SK-N-MC (cell line): ENCODE measurements at places on chromosomes 16 and 17.

- no peak for DNase-seq
Observed at GRCh38 chr17:56186222-56186786, 33.0 kb downstream of the ANKFN1 start.

GRCh38 chr16:15736529-15736928 is 86.5 kb downstream of the NDE1 start:
- DNase-seq = no peak

GRCh38 chr17:40472733-40473452 is 28.5 kb downstream of the TNS4 start:
- DNase-seq = no peak

- DNase-seq = no peak
Observed at GRCh38 chr17:58960068-58960467, 146.6 kb downstream of the TRIM37 start.

DNA sequence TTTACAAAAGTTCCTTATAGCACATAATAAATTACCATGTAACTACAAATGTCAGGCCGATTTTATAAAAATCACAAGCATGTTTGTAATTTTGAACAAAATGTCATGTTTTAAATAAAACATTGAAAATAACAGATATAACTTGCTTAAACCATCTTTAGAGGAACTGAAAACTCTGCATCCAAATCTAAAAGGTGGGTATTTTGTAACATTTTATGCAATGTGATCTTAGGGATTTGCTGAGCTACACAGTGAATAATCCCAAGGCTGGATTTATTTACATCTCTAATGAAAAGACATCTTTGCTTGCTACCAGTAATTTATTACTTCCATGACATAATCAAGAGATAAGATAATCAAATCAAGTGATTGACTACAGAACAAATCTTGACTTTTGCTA is 47.5 kb downstream of the N4BP1 start:
- DNase-seq = no peak

GRCh38 chr16:84378567-84378966 is 10.2 kb downstream of the ATP2C2 start:
- no peak for DNase-seq

DNA sequence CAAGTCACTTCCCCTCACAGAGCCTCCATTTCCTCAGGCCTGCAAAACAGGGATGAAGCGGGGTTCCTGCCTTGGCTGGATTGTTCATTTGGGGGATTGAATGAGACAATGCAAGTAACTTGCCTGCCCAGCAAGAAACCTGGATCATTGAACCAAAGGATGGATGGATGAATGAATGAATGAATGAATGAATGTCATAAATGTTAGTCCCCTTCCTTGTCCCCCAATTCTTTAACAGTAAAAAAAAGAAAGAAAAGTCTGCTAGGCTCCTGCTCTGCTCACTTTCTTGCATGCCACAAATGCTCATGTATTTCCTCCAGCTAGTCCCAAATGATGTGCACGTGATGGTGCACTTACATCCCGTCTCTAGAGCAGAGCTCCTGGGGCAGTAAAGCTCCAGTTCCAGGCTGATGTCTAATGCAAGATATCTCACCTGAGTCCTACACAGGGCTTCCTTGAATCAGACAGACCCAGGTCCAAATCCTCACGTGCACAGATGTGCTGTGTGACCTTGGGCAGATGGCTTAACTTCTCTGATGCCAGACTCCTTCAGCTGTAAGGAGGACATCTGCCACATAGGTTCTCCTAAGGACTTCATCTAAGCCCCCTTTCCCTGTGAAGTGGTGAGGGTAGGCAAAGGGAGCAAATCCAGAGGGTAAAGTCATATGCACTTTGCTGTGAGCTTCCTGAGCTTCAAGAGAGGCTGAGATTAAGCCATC is 45.5 kb downstream of the C16orf82 start:
- no peak for DNase-seq

GRCh38 chr17:21678393-21679081 is 13.8 kb upstream of the KCNJ18 start:
- no peak for DNase-seq

GRCh38 chr17:63294776-63295175 is 151.3 kb downstream of the CYB561 start:
- no peak for DNase-seq

DNA sequence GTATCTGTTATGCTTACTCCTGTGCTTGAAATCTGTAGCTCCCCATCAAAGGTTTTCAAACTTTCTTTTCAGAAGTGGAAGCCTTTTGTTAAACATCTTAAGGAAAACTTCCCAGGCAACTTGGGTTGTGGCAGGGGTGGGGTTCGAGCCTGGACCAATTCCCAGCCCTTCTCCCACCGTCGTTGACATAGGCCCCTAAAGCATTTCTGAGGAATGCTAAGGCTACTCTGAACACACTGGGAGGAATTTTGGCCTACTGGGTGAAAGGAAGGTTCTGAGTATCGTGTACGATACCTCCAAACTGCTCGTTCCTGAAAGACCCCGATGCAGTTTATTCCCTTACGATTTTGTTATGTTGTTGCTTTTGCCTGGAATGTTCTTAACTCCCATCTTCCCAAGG is 56.1 kb upstream of the PMFBP1 start:
- no peak for DNase-seq
